NCI-H1092 treated with DMSO at 0.1 percent for 48 hours (cell line): ENCODE measurements at places on chromosomes 3 and 15.

DNA sequence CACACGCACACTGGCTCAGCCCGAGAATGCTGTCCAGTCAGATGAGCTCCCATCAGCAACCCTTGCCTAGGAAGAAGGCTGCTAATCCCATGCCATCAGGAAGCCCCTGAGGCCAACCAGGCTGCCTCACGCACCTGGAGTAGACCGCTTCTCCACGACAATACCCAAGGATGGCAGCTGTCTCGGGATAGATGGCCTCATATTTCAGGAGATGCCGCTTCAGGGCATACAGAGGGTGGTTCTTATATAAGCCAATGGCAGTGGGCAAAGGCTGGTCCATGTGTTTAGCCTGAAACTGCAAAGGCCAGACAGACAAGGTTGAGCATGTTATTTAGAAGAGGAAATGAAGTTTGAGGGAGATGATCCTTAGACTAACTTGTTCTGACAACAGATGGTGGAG, 22.2 kb downstream of the XPC start:
- DNase-seq, result no peak

- no peak for DNase-seq
Observed at GRCh38 chr3:33490641-33491241, 50.5 kb upstream of the UBP1 start.

- DNase-seq, result no peak
Observed at GRCh38 chr15:56883088-56883487, 35.4 kb upstream of the TCF12 start.

GRCh38 chr15:44038755-44039191, 156.3 kb downstream of the FRMD5 start:
- DNase-seq, result no peak

DNA sequence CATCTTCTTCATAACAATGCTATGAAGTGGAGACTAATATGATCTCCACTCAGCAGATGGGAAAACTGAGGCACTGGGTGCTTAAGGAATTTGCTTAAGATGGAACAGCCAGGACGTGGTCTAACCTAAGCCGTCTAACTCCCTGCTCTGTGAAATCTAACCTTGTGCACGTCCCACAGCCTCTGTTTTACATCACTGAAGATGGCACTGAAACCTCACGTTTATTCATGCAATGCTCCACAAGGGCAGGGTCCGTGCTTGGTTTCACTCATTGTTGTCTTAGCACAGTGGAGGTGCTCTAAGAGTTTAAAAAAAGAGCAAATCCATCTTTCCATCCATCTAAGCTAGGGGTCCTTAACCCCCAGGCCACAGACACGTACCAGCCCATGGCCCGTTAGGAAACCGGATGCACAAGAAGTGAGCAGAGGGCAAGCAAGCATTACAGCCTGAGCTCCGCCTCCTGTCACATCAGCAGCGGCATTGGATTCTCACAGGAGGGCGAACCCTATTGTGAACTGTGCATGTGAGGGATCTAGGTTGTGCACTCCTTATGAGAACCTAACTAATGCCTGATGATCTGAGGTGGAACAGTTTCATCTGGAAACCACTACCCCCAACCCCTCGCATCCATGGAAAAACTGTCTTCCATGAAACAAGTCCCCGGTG, 118.0 kb downstream of the FOXP1 start:
- DNase-seq, result no peak

DNA sequence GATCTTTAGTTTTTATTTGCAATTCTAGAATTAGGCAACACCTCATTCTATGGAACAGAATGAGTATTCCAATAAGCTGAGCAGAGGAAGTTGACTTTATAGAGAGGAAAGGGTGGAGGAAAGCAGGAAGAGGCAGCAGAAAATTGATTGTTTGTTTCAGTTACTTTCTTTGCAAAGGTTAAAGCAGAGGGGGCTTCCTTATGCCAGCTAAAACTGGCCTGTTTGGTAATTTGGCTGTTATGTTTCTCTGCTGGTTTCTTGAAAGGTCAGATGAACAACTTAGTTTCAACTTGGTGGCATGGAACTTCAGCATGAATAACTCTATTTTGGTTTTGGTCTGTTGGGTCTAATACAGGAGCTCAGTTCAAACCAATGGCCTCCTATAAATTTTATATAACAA, 190.9 kb upstream of the IL12A start:
- no peak for DNase-seq

DNA sequence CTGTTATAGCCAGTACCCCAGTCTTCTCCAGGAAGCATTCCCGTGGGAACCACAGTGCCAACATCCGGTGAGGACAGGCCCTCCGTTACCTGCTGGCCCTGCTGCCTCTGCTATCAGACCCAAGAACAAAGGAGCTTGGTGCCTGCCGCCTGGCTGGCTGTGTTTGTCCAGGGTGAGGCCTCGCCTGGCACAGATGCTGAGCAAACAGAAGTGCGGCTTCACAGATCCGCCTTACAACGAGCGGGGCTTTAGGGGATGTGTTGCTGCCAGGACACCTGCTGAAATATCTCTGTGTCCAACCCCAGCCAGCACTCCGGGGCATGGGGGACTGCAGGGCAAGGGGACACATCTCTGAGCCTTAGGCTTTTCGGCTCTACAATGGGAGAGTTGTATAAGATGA, 2.2 kb upstream of the EPHB3 start:
- DNase-seq, result peak; percentile 92

GRCh38 chr3:133443649-133444422, 44.0 kb downstream of the BFSP2 start:
- DNase-seq, result peak; percentile 69

GRCh38 chr15:59812250-59812870, 123.2 kb upstream of the BNIP2 start:
- DNase-seq, result no peak
